Fibroblast of villous mesenchyme (primary cell): ENCODE measurements at places on chromosomes 7 and 10.
A peak's percentile ranks its signal among the peaks of the same experiment; 100 is the strongest.

DNA sequence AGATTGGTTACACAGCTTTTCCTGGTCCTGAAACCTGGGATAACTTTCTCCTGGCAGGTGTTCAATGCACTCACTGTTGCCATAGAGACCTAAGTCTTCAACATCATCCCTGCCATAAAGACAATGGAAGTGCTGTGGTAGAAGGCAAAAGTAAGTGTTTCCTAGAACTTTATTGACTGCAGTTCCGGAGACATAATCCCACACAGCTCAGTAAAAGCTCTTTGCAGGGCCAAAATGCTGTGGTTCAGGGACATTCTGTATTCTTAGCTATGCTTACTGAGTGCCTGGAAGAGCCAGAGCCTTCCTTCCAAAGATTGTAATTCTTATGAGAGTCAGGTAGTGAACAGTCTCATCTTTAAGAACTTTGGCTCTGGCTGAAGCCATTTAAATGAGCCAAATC lies 5.3 kb downstream of the WIPF3 start:
- DNase-seq: no peak

DNA sequence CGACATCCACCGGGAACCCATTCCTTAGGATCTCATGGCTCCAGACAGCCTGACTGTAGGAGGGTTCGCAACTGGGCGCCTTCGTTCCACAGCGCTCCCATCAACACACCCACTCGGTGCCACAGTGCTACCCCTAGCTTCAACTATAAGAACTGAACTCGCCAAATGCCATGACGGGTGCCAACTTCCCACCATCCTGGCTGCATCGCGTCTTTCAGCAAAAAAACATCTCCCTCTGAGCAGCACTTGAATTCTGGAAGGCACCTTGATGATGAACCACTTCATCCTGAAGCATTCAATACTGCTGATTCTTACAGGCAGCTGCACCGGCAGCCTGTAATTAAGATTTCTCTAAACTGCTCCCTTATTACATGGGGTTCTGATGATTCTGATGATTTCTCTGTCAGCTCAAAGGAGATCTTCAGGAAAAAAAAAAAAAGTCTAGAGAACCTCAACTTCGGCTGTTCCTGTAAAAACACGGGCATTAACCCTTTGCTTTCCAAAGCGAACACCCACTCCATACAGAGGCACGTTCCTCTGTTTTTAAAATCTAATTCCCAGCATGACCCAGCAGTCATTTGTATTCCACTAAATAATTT lies 1.3 kb downstream of the CYTH3 start:
- no peak for DNase-seq

DNA sequence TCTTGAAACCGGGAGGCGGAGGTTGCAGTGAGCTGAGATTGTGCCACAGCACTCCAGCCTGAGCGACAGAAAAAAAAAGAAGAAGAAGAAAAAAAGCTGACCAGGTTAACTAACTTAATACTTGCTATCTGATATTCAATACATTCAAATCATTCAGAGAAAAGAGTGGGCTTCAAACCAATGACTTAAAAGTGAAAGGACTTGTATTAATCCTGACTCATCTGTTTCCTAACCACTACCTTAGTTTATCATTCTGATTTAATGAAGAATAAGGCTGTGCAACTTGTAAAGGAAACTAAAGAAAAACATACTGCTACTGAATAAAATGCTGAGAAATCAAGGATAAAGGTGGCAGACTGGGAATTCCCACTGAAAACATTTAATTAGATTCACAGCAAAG lies 128.4 kb downstream of the NRBF2 start:
- DNase-seq: no peak

GRCh38 chr7:153023194-153023592 lies 263.6 kb downstream of the ACTR3B start:
- DNase-seq: no peak

- no peak for DNase-seq
Observed at GRCh38 chr7:138502023-138502767, 42.1 kb downstream of the TRIM24 start.

GRCh38 chr7:17463511-17464085 lies 165.1 kb downstream of the AHR start:
- no peak for DNase-seq

DNA sequence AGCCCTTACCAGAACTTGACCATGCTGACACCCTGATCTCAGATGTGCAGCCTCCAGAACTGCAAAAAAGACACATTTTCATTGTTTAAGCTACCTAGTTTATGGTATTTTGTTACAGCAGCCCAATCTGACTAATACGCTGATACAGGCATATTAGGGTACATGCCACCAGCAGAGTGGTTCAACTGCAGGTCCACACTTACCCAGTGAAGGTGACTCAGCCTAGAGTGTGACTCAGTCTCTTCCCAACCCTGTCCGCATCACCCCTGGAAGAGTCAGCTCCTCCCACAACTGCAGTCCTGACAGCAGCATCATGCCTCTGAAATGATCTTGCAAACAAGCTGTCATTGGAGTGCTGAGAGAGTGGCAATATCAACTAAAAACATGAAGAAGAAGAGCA lies 30.8 kb upstream of the GOT1 start:
- peak; percentile 25 for DNase-seq

- DNase-seq: no peak
Observed at GRCh38 chr7:95201727-95202126, 122.6 kb downstream of the PON1 start.

DNA sequence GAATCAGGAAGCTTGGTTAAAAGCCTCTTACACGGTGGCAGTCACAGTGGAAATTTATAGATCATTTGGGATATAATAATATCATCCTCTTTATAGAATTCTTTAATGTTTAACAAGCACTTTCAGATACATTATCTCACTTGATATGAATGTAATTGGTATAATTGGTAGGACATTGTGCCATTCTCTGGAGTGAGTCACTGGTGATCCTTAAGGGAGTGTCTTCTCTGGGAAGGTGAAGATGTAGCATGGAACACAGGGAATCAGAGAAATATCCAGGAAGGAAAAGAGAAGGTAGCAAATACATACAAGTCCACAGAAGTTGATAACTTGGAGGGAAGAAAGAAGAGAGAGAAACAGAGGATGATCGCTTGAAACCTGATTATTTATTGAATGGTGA lies 9.8 kb downstream of the PTPRZ1 start:
- DNase-seq: no peak

GRCh38 chr7:25930492-25931048 lies 221.4 kb upstream of the NFE2L3 start:
- no peak for DNase-seq

- no peak for DNase-seq
Observed at GRCh38 chr10:129277841-129278240, 189.2 kb upstream of the MGMT start.

DNA sequence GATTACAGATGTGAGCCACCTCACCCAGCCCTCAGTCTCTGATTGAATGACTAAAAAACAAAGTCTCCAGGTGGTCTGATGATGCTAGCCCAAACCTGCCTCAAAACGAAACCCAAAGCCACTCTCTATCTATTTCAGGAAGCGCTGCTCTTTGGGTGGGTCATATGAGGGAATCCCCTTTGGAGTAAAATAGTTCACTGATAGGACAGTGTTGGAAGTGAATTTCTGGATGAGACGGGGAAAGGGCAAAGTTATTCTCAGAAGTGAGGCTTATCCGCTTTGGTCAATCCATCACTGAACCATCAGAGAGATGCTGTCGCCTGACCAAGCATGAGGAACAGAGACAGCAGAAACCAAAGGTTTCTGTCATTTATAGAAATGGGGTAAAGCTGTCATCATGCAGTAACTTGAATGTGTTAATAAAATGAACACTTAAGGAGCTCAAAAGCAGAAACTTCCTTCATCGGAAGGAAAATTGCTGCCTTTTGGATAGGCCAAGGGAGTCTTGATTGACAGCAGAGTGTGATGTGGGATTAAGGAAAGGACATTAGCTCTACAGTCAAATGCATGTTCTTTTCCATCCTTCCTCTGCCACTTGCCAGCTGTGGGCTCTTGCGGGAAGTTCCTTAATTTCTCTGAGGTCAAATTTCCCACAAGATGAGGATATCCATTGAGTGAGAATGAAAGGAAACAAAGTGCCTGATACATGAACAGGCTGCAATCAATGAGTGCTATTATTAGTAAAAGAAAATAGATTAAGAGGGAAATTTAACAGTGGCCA lies 64.9 kb upstream of the C1QL3 start:
- DNase-seq: no peak

DNA sequence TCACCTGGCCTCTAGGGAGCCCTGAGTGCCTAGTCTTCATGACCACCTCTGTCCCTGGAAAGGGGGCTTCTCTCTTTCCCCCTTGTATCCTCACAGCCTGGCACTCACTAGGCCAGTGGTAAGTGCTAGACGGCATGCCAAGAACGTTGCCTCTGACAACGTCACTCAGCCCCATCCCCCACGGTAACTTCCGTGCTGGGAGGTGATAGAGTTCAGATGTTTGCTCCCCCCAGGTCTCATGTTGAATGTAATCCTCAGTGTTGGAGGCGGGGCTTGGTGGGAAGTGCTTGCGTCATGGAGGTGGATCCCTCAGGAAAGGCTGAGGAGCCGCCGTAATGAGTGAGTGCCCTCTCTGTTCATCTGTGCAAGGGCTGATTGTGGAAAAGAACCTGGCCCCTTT lies 343.3 kb upstream of the MKI67 start:
- no peak for DNase-seq

DNA sequence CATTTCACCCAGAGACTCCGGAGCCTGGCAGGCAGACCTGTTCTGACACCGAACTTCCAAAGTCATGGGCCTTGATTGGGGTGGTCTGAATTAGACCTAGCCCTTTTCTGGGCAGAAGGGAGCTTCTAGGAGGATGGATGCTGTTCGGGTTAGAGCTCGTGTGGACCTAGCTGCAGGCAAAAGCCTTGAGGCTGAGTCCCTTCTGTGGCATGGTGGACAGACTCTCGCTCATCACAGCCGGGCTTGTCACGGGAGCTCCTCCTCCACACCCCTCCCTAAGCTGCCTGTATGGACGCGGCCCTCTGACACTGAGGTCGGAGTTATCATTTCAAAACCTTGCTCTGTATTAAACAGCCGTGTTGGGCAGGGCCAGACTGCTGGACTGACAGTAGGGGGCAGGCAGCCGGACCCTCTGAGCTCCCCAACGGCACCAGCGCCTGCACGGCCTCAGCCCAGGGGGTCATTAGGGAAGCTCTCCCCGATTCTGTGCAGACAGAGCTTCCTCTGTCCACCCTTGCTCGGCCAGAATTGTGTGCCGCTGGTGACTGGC lies 2.2 kb downstream of the IRF5 start:
- no peak for DNase-seq

- no peak for DNase-seq
Observed at GRCh38 chr10:1736972-1737221, 428 bp downstream of the ADARB2 start.

DNA sequence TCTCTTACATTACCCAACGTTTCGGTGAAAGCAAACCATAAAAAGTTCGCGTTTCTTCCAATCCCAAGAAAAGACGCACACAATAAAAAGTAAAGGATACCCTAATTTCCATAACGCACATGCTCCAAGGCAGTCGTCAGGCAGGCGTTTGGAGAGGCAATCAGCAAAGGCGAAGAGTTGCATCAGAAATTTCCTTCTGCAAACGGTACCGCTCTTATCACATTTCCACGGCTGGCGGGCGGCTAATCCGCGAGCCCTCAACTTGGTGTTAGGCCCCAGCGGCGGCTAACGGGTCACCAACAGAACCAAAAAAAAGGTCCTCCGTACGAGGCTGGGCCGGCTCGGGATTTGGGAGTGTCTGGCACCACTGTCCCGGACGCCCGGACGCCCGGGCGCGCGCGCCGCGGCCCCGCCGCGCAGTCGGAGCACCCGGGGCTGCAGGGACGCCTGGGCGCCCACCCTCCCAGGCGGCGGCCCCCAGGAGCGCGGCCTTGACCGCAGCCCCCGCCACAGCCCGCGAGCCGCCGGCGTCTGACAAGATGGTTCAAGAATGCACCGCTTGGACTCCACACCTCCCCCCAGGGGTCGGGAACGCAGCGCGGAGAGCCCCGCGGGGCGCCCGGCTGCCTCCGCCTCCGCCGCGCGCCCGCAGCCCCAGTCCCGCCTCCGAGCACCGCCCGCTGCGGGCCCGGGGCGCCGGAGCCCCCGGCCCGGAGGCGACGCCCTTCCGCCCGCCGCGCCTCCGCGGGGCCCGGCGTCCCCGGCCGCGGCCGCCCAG lies 9.8 kb upstream of the GRB10 start:
- DNase-seq: peak; percentile 73

DNA sequence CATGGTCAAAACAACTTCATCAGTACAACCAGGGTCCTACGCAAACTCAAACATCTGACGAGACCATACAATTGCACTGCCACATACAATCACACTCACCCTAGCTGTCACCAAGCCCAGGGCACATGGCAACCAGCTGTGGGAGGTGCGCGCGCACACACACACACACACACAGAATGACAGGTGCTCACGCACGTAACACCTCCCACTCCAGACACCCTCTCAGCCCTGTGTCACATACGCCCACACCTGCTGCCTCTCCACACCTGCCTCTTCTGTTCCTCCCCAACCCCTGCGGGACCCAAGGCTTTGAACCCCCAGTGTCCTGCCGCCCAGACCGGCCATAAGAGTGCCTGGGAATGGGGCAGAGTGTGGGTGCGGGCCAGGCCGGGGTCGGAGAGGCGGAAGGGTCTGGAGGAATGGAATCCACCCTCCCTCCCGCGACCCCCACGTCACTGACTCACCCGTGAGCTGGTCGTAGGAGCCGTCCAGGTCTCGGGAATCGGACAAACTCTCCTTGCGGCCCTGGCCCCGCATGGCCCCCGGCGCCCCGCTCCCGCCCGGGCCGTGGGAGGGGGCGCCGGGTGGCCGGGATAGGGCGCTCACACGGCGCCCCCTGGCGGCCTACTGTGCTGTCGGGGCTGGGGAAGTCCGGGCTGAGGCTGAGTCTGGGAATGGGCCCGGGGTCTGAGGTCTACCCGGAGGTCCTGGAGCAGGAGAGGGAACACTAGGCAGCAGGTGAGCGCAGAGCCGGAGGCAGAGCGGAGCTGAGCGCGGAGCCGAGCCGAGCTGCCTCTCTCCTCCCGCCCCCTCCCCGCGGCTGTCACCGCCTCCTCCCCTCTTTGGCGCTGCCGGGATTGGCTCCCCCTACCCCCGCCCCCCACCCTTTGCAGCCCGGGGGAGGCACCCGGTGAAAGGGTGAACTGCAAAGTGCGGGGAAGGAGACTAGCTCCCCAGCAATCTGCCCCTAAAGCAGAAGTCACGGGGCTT lies at the start of gene KCNIP2:
KCNIP2 (minus strand) TSS at position 769 of the 990 bp plus-strand sequence; CDS start at position 537, 232 bp downstream.
- DNase-seq: no peak

GRCh38 chr7:96316949-96317348 lies 4.9 kb downstream of the SLC25A13 start:
- DNase-seq: no peak

GRCh38 chr10:133279326-133280226 lies 2.9 kb upstream of the ADAM8 start:
- no peak for DNase-seq
